ENCODE measurements at places on chromosomes 5 and 9. TPM values are rescaled to one million over a fixed set of nuclear protein-coding genes. Genes with fewer than 3 reads are reported as not detected.
A peak's percentile ranks its signal among the peaks of the same experiment; 100 is the strongest.

DNA sequence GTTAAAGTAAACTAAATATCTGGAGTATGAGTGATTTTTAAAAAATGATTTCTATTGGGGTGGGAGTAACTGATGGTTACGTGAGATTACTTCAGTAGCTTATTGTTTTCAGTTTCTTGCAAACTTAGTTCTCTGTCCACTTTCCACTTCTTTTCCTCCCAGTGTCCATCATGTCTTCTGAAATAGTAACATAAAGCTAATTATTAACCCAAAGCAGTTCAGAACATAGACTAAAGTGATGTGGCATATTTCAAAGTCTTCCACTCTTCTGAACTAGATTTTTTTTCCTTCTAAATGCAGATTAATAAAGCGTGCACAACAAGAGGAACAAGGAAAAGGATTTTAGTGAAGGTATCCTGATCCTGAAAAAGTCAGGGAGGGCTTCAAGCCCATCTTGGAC is 114.1 kb downstream of the MAN2A1 start:
- DNase-seq: no peak

DNA sequence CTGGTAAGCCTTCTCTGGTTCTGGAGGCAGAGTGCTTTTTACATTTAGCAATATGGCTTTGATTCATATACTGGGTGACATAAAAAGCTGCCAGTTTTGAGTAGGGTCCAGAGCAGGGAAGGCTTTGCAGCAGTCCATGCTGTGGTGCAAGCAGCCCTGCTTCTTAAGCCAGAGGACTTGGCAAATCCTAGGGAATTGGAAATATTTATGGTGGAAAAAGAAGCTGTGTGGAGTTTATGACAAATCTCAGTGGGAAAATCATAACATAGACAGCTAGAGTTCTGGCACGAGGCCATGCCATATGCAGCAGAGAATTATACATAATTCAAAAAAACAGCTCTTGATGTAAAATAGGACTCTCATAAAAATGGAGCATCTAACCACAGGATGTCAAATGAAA is 536.4 kb downstream of the RASEF start:
- no peak for DNase-seq

- DNase-seq: peak; percentile 23
Observed at GRCh38 chr9:103721056-103721455, 373.1 kb upstream of the SMC2 start.

- DNase-seq: no peak
Observed at GRCh38 chr5:154840435-154841272, 9.7 kb downstream of the FAXDC2 start.

DNA sequence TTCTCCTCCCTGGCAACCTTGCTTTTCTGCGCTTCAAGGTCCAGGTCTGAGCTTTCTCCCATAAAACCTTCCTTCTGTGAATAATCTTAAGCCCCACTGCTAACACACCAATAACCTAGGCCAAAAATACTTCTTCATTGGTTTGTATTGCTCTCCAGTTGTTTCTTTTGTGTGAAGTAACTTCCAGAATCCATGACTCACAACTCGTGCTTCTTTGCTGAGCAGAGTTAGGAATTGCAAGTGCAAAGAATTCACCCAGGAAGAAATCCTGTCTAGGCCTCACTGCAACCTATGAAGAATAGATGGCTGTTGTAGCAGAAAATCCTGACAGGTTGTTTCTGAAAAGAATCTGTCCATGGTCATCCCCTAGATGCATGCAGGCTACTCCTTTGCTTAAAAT is 295.7 kb downstream of the MED10 start:
- no peak for DNase-seq

DNA sequence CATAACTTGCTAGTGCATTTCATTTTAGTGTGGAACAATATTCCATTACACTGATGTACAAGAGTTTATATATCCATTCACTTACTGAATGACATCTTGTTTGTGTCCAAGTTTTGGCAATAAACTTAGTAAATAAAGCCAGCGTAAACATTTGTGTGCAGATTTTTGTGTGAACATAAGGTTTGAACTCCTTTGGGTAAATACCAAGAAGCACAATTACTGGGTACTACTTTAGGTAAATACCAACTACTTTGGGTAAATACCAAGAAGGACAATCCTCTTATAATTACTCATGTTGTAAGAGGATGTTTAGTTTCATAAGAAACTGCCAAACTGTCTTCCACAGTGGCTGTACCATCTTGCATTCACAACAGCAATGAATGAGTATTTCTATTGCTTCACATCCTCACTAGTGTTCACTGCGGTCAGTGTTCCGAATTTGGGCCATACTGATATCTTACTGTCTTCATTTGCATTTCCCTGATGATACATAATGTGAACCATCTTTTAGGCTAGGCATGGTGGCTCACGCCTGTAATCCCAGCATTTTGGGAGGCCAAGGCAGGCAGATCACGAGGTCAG is 2.3 kb upstream of the SYK start:
- no peak for DNase-seq

DNA sequence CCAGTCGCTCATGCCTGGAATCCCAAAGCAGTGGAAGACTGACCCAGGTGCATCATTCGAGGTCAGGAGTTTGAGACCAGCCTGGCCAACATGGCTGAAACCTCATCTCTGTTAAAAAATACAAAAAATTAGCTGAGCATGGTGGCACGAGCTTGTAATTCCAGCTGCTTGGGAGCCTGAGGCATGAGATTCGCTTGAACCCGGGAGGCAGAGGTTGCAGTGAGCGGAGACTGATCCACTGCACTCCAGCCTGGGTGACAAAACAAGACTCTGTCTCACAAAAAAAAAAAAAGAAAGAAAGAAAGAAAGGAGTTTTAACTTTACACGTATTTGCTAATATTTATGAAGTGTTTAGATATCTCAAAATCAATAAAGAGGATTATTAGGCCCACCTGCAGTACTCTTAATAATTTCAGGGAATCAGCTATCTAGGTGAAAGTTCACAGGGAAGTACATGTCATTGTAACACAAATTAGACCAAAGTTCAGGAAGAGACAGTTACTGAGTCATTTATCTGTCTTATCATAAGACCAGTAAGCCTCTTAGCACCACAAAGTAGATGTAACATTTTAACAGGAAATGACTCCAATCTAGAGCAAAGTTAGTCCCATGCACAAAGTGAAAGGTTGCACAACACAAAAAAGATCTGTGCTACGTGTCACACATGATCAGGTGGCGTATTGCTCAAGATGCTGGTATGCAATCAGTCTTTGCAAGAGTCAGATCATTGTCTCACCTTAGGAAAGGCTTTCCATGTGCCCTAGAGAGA is 34.1 kb upstream of the PLIN2 start:
- peak; percentile 100 for DNase-seq

DNA sequence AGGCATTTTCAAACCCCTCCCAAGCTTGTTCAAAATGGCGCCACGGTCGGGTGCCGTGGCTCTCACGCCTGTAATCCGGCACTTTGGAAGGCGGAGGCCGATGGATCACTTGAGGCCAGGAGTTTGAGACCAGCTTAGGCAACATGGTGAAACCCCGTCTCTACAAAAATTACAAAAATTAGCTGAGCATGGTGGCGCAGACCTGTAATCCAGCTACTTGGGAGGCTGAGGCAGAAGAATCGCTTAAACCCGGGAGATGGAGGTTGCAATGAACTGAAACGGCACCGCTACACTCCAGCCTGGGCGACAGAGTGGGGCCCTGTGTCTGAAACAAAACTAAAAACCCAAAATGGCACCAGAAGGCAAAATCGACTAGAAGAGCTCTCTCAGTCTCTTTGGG is 142.0 kb downstream of the MTX3 start:
- no peak for DNase-seq

DNA sequence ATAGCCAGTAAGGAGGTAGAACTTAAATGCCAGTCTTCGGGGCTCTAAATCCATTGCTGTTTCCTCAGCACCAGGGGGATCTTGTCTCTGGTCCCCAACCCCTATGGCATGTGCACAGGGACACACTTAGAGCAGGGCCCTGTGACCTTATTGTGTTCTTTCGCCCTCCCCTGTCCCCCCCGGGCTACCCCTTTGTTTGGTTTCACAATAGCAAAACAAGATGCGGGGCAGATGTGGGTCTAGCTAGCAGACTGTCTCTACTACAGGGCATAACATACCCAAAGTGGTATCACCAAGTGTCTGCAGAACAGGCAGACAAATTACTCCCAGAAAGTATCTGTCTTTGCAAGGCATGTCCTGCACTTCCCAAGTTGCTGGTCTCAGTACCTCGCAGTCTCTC is 2.1 kb downstream of the FBLL1 start:
- no peak for DNase-seq

DNA sequence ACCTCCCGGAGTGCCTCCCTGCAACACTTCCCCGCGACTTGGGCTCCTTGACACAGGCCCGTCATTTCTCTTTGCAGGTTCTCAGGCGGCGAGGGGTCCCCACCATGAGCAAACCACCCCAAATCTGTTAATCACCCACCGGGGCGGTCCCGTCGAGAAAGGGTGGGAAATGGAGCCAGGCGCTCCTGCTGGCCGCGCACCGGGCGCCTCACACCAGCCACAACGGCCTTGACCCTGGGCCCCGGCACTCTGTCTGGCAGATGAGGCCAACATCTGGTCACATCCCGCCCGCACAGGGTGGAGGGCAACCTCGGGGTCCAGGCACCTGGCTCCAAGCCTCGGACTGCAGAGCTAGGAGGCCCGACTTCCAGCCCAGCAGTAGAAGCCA is 776 bp upstream of the TERT start:
- no peak for DNase-seq

Gene TRPM6
- 0.07 TPM for total RNA-seq

Gene FBP2
- not detected for total RNA-seq

Gene OR1N2
- not detected for total RNA-seq

Gene CTXN3
- total RNA-seq: not detected
